KG1 (cell line): ENCODE measurements at places on chromosomes 16 and 17.

DNA sequence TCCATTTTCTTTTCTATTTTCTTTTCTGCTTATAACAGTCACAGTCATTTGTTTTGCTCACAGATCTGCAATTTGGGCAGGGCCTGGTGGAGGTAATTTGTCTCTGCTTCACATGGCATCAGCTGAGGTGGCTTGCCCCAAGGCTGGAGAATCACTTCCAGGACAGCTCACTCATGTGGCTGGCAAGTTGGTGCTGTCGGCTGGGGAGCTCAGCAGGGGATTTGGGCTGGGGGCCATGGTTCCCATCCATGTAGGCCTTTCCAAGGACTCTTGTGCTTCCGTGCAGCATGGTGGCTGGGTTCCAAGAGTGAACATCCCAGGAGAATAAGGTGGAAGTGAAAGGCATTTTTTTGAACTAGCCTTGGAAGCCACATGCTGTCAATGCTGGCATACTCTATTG lies 85.7 kb downstream of the MGAT5B start:
- no peak for DNase-seq

- no peak for DNase-seq
Measured at GRCh38 chr16:66946541-66946940, 11.2 kb downstream of the CES2 start.

- no peak for DNase-seq
Measured at GRCh38 chr17:45839442-45839841, 5.2 kb upstream of the SPPL2C start.

- no peak for DNase-seq
Measured at GRCh38 chr17:66330646-66331037, 28.2 kb downstream of the PRKCA start.

DNA sequence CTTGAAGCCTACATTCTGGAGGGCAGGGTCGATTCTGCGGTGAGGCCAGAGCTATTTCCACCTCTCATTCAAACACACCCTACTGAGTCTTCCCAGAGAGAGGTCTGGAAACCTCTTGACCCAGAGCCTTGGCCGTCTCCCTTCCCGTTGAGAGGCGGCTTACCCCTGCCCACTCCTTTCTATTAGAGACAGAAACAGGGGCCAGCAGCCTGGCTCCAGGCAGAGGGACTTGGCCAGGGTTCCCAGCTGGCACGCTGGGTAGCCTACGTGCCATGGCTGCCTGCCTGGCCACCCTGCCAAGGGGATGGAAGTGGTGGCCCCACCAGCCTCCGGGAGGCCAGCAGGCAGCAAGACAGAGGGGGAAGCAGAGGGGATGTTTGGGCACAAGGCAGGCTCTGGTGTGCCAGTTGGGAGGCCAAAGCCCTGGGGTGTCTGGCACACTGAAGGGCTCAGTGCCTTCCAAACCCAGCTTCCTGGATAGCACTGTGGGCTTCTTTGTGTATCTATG lies 6.0 kb downstream of the STAC2 start:
- DNase-seq, result no peak

- no peak for DNase-seq
Measured at GRCh38 chr17:48131216-48131824, 23.8 kb downstream of the SNX11 start.

- no peak for DNase-seq
Measured at GRCh38 chr16:83059237-83059636, 432.5 kb downstream of the CDH13 start.

- DNase-seq, result no peak
Measured at GRCh38 chr17:57925361-57925990, 29.7 kb downstream of the CUEDC1 start.

DNA sequence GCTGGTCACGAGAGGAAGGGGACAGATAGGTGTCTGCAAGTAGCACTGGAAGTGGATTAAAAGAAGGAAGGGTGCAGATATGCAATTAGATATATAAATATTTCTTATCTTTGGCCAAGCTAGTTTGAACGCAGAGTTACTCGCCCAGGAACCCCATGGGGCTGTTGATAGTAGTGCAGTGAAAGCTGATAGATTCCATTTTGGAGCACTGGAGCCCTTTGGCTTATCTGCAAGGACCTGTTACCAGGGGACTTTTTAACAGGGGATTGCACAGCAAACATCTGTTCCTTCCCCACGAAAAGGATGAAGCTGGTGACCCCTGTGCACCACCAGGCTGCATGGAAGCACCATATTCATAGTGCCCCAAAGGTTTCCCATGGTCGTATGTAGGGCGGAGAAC lies 218.7 kb downstream of the SHISA9 start:
- DNase-seq, result no peak

DNA sequence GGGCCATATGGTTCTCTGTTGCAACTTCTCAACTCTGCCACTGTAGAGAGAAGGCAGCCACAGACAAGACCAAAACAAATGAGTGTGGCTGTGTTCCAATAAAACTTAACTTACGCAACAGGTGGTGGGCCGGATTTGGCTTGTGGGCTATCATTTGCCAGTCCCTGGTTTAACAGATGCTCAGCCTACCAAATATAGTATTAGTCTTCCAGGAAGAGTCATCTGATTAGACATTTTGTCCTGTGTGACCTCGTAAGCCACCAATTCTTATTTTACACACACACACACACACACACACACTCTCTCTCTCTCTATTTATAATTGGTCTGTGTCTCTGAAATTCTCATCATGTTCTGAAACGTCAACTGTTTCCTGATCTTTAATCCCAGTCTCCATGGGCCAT lies 245.9 kb downstream of the XYLT1 start:
- DNase-seq, result peak; percentile 42

- DNase-seq, result no peak
Measured at GRCh38 chr16:89019511-89019910, 42.5 kb upstream of the CBFA2T3 start.

DNA sequence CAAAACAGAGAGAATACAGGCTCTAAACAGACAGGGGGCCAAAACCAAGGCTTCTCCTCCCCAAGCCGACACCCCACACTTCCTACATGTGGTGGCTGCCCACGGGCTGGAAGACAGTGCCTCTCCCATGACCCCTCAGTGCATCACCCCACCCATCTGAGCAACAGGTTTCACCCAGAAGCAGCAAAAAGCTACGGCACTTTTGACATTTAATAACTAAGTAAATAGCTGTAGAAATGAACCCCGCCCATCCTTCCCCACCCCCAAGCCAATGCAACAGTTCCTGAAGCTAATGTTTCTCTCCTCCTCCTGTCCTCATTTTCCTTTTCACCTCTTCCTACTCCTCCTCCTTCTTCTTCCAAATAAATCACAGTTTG lies 9.9 kb upstream of the SOX9 start:
- no peak for DNase-seq

DNA sequence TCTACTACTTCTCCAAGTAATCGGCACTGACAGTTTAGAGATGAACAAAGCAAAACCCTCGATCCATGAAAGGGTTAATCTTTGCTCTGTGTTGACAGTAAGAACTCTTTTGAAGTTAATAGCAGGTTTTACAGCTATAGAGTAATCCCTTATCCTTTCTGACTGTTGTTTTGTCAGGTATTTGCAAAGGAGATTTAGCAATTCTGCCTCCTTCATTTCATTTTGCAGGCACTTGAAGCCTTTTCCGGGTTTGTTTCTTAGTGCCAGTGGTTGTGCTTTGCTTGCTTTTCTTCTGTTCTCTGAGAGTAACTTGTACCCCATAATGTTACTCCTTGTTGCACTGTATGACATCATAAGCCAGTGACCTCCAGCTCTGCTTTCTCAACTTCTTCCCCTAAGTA lies 64.5 kb downstream of the TANGO6 start:
- no peak for DNase-seq

- no peak for DNase-seq
Measured at GRCh38 chr17:76437467-76438402, 15.2 kb downstream of the UBE2O start.

DNA sequence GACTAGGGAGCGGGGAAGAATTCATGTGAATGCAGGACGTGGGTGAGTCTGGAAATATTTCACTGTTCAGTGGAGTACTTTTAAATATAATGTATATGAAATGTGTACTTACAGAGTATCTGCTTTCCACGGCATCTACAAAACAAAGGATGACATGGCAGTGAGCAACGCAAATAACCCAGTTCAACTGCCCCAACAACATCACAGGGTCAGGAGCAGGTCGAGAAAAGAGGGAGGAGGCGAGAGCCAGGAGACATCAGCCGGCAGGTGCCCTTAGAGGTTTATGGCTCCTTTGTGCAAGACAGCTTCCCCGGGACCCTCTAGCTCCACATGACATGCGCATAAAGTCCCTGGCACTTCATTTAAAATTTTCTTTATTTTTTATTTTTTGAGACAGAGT lies 61.1 kb downstream of the PECAM1 start:
- no peak for DNase-seq

GRCh38 chr16:75472908-75473877 lies 8.7 kb upstream of the TMEM170A start:
- DNase-seq, result no peak

DNA sequence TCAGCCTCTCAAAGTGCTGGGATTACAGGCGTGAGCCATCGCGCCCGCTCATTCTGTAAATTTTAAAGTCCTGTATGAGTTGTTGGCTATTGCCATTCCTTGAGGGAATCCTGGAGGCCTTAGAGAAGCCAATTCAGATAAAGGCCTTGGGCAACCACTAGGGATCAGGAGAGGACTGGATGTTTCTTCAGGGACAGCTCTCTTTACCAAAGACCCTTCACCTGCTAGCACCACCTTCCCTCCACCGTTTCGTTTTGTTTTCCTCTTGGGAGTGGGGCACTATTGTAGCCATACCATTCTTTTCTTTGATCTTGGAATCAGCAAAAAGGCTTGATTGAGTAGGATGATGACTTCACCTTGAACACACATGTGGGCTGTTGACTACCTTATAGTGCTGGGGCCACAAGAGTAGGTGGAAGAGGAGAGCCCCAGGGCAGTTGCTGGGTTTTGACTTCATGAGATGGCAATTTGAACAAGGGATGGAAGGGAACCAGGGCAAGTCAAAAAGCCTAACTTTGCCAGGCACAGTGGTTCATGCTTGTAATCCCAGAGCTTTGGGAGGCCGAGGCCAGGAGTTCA lies 7.0 kb upstream of the ANKRD40CL start:
- no peak for DNase-seq

DNA sequence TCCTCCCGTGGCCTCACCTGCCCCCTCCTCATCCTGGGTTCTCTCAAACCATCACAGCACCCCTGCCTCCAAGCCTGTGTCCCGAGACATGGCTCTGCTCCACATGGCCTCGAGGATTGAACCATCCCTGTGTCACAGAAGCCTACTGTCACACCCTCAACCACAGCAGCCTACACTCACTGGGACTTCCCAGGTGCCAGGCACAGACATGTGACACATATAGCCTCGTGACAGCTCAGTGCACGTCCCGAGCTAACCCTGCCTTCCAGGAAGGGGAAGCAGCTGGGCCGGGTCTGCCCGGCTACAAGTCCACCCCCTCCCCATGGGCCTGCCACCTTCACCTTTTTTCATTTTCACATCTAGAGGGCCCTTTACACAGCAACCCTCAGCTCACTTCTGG lies 238.3 kb downstream of the CPPED1 start:
- DNase-seq, result no peak

DNA sequence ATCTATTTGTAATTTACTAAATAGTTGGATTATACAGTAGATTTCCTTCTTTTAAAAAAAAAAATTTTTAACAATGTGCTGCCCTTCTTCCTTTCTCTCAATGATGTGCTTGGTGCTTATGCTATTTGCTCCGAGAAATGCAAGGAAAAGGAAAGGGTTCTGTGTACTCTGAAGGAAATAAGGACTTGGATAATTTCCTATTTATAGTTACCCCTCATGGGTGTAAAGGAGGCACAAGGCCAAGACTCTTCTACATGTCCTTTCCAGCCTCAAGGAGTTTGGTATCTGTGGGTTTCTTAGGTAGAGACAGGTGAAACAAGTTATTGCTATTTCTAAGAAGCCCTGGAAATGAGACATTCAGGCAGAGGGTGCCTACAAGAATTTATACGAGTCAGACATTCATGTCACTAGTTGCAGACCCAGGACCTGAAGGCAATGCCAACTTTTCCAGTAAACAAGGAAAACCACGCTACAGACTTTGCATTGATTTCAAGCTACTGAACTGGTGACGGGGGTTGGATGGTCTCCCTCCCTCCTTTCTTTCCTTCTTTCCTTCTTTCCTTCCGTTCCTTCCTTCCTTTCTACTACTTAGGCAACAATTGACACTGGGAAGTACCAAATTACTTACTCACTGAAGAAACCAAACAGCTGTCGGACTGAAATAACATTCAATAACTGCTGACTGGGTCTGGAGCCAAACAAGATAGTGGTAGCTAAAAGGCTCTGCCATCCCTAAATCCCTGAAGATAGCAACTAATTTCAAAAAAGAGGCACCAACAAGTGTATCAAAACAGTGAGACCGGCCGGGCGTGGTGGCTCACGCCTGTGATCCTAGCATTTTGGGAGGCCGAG lies 33.8 kb upstream of the GHDC start:
- DNase-seq, result no peak

DNA sequence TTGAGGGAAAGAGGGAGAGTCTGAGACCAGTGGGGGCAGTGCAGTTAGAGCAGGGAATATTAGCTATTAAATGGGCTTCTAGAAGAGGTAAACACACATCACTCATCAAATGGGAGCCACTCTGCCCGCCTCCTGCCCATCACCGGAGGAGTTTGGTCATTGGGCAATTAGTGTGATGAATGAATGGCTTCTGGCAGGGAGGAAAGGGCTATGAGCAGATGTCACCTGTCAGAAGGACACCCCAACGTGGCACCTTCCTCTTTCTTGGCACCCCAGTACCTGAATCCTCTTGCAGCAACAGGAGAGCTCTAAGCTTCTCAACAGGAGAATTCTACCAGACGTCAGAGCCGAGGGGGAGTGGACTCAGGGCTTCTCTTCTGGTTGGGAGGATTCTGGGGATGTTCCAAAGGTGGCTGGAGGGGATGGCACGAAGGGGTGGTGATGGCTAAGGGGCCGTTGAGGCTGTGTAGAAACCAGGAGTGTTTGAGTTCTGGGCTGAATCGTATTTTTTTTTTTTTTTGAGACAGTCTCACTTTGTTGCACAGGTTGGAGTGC lies 11.0 kb downstream of the C1QTNF1 start:
- no peak for DNase-seq

- no peak for DNase-seq
Measured at GRCh38 chr16:69443927-69444631, 19.7 kb downstream of the CYB5B start.

DNA sequence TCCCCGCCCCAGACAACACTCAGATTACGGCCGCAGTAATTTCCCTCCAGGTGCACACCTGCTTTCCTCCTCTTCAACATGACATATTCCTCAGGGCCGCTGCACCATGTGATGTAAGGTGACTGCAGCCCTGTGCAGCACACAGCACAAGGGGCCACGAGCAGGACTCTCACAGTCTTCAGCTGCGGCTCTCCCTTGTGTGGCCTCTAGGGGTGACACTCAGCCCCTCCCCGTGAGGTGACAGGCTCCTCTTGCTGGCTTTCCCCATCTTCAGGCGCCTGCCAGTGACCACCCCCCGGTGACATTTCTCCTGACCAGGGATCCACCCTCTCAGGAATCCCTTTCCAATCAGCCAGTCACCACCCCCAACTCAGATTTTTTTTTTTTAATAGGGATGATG lies 31.3 kb upstream of the ABCC3 start:
- DNase-seq, result no peak

DNA sequence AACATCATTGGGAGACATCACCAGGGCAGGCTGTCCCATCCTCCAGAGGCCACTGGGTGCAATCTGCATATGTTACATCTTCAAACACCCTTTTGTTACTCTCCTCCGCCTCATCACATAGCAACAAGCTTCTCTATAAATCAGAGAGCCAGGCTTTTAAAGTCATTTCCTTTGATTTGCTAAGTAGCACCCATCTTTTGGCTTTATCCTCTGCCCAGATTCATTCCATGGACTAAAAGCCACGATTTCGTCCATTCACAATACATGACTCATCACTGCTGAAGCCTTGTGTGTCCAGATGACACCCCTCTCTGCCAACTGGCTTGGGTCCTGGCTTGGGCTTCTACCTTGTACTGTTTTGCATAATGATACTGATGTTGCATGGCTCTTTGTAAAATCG lies 2.0 kb upstream of the KRT38 start:
- DNase-seq, result no peak
